ENCODE measurements at places on chromosomes 3 and 15. TPM values are rescaled to one million over a fixed set of nuclear protein-coding genes. Genes with fewer than 3 reads are reported as not detected.
A peak's percentile ranks its signal among the peaks of the same experiment; 100 is the strongest.

DNA sequence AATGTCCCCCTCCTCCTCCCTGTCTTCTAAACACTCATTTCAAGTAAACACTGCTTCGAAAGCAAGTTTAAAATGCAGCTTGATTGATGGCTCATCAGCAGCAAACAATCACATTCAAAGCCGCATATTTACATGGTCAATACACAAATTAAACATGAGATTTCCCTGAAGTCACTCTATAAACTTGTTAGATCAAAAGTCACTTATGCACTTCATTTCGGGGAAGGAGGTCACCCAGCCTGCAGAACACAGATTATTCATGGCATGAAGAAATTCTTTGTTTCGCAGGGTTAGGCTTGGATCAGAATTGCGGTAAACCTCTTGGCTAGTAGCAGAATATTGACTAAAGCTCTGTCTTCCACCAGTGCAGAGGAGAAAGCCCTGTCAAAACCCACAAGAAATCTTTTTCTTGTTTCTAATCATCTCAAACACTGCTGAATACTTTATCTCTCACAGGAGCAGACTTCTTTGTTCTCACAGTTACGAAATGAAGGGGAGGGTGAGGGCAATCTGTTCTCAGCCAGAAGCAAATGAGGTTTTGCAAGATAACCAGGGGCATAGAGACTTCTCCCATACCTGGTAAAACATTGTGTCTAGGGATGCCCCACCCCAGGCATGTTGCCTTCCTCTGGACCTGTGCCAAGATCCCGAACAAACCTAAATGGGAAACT, 133.3 kb upstream of the CHL1 start:
- DNase-seq = no peak

DNA sequence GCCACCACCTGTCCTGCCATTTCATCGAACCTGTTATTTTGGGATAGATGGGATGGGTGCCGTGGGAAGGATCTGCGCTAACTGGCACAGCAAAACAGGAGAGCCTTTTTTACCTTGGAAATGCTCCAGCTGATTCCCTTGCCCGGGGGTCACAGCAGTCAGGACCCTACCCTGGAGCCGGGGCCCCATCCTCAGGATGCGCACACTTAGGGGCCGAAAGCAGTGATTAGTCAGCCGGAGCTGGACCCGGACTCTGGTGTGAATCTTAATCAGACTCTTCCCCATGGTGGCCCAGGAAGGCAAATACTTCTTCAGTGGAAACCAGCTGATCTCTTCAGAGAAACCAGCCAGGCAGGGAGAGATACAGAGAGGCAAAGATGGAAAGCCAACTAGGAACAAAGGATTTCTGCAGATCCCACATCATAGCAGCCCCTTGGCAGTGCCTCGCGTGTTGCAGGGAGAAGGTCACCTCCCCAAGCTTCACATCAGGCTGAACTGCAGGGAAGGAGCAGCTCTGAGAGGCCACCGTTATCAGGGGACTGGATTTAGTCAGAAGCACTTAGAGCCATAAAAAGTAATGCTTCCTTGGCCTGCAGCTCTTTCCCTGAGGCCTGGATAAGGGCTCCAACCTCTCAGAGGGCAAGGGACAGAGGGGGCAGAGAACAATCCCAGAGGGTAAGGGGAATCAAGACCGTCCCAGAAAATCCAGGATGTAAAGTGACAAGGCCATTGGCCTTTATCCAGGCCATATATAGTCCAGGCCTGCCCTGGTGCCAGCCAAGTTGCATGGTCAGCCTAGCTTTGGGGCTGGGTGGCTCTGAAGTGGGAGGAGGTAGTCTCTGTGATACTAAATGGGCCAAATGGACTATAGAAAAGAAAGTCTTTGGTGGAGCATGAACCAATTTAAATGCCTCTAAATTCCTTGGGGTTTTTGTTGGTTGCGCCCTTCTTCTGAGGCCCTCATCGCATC, 52.9 kb downstream of the WDR76 start:
- DNase-seq = no peak

- DNase-seq = no peak
Measured at GRCh38 chr3:73765878-73766545, 141.3 kb upstream of the PDZRN3 start.

GPR171 gene
- total RNA-seq = 0.53 TPM

DNA sequence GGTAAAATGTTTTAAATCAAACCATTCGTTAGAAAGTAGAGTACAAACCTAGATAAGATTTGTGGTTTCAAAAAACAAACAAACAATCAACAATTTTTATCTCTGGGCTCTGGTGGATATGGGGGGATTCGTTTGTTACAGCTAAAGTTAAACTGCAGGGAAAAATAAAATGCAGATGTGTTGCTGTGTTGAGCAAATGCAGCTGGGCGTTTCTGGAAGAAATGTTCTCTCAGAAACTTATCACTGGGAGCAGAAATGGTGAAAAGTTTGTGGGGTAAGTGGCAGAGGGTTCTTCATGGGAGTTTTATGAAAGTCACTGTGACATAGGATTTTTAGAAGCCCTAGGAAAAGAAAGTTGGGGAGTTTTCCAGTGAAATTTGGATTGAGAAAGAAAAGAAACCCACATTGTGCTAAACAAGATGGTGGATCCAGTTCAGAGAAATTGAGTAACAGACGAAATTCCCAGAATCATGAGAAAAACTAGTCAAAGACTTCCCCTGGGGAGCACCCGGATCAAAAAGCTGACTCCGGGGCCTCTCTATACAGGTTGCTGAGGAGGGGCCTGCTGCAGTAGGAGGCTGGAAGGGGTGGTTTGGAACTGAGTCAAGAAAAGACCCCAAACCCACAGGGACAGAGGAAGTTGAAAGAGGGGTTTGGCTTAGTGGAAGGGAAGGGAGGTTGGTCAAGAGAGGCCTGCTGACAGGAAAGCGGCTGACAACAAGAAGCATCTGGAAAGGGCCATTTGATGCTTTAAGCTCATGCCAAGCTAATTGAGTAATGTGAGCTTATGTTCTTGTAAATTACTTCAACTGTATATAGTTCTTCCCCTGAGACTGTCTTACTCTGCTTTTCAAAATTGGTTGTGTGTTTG, 108.7 kb downstream of the RARB start:
- no peak for DNase-seq

PIERCE2 gene
- total RNA-seq = 5.8 TPM

TNNC1 gene
- 1.5 TPM for total RNA-seq

DNA sequence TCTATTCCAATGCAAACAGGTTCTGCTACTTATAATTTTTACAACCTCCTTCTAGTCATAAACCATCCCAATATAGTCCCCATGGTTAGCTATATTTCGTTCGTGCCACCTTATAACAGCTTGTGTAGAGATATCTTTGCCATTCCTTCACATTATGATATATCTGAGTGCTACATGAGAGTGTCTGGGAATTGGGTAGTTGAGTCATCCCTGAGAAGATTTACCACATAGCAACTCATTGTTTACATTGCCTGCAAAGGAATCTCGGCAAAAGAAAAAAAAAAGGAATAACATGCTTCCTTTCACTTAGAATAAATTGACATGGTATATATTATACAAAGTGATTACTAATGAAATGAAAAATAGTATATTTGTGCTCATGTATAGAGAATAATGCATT, 86.0 kb upstream of the VGLL3 start:
- no peak for DNase-seq

ADAMTS9 gene
- total RNA-seq = 14.3 TPM

DNA sequence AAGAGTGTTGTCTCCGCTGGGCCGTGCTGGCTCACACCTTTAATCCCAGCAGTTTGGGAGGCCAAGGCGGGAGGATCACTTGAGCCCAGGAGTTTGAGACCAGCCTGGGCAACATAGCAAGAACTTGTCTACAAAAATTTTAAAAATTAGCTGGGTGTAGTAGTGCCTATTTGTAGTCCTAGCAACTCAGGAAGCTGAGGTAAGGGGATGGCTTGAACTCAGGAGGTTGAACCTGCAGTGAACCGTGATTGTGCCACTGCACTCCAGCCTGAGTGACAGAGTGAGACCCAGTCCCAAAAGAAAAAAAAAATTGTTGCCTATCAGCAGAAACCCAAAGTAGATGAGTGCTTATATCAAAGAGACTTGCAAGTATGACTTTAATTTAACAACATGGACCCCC, 12.7 kb upstream of the AKAP13 start:
- DNase-seq = no peak

GRCh38 chr3:71659864-71660591, 65.2 kb downstream of the EIF4E3 start:
- no peak for DNase-seq

SKOR1 gene
- total RNA-seq = 0.10 TPM

- DNase-seq = peak; percentile 25
Measured at GRCh38 chr3:10758304-10759037, 57.6 kb upstream of the SLC6A11 start.

- DNase-seq = no peak
Measured at GRCh38 chr15:94312946-94313345, 81.6 kb downstream of the MCTP2 start.

DNA sequence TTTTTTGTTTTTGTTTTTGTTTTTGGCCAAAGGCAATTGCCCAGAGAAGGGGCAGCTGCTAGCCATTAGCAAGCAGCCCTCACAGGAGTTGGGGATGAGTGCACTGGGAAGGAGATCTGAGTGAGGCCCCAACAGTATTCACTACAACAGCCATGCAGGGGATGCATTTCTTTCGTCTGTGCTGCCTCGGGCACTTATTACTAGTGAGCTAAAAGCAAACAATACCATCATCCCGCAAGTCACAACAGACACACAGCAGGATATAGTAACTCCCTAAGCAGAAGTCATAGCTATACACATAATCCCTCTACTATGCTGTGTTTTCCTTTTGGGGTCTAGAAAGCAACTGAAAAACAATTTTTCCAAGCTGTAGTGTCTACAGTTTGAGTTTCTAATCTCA, 27.2 kb downstream of the CRTAP start:
- no peak for DNase-seq

GRCh38 chr3:74601793-74602192, 12.7 kb downstream of the CNTN3 start:
- DNase-seq = no peak

DNA sequence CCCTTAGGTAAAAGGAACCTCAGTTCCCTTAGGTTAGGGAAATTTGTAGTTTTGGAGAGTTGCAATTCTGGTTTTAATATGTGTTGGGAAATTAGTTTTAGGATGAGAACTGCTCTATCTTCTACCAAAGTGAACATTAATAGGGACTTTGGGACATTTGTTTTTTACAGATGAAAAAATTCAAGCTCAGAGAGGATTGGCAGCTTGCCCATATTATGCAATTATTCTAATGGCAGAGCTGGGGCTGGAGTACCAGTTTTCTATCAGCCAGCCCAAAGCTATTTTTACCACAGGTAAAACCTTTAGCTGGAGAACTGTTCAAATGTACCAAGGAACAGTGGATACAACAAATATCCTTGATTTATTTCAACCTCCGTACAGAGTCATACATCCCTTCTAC, 127.0 kb downstream of the CPNE4 start:
- DNase-seq = no peak

PLA2G4D gene
- 0.24 TPM for total RNA-seq

DNA sequence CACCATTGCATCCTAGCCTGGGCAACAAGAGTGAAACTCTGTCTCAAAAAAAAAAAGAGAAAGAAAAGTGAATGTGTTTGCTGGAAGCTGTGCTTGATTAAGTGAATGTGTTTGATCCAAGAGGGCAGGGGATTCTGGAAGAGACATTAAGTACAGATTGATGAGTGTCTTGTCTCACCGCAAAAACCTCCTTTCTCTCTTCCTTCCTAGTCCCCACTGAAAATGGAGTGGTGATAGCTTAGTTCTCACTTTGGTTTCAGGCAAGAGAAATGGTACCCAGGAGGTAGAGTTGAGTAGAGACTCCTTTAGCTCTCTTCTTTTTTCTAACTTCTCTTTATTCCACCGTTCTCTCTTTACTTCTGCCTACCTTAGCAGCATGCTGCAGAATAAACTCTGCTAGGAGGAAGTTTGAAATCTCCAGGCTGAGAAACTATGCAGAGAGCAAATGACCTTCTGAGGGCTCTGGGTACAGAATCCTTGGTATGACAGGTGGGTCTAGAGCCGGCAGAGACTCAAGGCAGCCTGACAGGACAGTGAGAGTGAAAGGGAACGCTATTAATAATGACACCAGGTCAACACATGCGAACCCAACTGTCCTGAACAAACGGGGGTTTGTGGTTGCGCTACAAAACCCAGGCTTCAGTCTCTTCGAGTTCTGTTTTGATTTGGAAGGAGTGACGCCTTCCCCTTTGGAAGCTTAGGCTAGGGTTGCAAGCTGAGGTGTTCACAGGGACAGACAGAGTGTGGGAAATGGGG, 74.9 kb downstream of the SMAD3 start:
- no peak for DNase-seq

DNA sequence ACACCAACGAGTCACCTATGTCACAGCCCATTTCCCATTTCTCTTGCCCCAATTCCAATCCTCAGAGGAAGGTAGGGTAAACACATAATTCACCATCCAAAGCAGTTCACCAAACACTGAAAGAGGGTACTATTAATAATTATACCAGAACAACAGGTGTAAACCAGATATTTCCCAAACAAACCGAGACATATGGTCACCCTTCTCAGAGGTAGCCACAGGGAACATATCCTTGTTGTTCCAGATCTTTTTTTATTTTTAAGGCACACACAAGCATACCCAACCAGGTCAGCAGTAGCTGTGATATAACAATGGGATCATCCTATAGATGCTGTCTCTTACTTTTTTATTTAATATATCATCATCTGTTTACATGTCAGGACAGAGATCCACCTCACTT, 24.7 kb downstream of the MAGI1 start:
- DNase-seq = no peak
